ENCODE measurements at places on chromosomes 7 and 10.

GRCh38 chr7:29146057-29146706 is at the start of gene CPVL:
Gene CPVL, minus strand, starts transcription at chr7:29146537. Its CDS starts 25,476 bp downstream, at chr7:29121061.
- DNase-seq = peak; percentile 22

DNA sequence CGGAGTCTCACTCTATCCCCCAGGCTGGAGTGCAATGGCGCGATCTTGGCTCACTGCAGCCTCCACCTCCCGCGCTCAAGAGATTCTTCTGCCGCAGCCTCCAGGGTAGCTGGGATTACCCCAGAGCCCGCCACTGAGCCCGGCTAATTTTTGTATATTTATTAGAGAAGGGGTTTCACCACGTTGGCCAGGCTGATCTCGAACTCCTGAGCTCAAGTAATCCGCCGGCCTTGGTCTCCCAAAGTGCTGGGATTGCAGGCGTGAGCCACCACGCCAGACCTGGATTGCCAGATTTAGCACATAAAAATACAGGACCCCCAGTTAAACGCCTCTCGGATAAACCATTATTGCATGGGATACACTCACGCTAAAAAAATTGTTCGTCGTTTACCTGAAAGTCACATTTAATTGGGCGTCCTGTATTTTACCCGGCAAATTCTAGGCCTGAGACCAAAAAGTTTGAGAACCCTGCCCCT is 375 bp upstream of the GATAD1 start:
- DNase-seq = no peak

GRCh38 chr7:100089458-100090196 is 858 bp downstream of the COPS6 start:
- DNase-seq = no peak

DNA sequence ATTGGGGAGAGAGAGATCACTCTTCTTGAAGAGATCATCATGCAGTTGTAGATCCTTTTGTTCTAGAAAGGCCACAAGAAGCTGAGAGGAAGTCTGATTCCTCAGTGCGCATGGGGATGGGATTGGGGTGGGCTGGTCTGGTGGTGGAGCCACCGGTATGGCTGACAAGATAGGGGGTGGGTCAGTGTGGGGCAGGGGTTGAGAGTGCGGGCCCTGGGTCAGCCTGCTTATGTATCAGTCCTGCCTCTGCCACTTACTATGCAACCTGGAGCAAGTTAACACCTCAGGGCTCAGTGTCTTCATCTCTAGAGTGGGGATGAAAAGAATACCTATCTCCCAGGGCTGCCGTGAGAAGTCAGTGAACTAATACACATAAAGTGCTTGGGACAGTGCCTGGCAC is 8.0 kb downstream of the SMARCD3 start:
- no peak for DNase-seq

DNA sequence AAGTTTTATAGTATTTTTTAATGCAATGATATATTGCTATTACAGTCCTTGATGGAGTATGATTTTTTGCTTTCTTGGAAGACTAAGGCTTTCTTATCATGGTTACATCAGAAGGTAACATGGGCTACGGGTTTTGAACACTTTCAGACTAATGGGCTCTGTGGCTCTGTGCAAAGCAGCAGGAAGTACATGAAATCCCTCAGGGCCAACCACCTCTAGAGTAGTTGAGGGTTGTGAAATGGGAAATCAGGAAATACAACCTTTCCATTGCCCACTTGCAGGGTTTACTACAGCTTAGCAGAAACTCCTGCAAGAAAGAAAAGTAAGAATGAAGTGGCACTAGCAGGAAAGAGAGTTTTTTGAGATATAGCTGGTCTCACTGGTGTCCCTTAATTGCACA is 853.5 kb downstream of the KCNMA1 start:
- no peak for DNase-seq

DNA sequence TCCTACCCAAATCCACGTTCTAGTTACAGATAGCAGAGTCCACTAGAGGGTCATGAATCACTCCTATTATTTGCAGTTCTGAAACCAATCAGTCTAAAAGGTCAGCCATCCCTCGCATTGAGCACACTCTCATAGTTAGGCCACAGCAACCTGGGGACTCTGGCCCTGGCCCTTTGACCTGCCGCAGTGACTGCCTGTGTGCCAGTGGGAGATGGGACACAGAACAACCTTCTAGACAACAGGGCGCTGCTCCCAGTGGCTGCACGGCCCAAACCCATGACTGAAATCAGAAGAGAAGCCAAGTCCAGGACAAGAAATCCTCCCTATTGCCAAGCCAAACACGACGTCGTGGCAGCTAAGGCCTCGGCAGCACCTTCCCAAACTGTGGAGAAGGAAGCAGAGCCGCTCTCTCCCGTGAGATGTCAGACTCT is 158.5 kb downstream of the HERPUD2 start:
- DNase-seq = no peak

DNA sequence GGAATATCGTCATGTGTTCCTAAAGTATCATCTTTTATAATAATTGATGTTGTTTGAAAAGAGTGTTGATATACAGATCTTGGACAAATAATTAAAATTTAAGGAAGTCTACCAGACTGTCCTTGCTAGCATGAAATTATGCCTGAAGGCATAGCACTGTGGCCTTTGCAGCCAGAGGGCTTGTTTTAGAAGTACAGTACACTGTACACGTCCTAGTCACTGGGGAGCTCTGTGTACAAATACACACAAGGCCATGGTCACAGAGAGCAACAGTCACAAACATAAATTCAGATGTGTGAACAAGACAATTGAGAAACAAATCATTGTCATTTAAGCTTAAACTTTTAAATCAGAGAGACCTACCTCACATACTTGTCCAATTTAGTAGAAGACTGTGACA is 133.0 kb downstream of the KIAA1217 start:
- DNase-seq = no peak

DNA sequence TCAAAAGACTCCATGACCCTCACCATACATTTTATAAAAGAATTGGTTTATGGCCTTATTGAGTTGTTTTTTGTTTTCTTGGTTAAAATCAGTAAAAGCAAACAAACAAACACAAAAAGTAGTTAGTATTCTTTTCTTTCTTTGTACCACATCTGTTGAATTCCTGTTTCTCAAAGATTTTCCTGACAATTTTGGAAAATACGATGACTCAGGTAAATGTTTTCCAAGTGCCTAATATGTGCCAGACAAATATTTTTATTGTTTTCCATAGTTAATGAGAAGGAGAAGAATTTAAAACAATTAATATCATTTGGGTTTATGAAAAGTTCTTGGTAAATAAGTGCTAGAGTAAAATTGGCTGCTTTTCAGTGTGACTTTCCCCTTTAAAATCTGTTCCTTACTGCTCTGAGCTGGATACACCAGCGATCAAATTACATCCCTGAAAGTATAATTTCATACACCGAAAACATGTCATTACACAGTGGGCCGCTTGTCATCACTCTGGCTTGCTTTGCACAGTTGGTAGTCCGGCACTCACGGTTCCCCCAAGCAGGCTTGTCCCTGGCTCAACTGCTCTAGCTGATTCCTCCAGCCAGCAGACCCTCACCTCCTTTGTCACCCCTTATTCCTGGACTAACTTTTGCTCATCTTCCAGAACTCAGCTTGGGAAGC is 80.5 kb downstream of the TBXAS1 start:
- peak; percentile 80 for DNase-seq

GRCh38 chr7:24668927-24669635 is 88.2 kb downstream of the GSDME start:
- DNase-seq = no peak

DNA sequence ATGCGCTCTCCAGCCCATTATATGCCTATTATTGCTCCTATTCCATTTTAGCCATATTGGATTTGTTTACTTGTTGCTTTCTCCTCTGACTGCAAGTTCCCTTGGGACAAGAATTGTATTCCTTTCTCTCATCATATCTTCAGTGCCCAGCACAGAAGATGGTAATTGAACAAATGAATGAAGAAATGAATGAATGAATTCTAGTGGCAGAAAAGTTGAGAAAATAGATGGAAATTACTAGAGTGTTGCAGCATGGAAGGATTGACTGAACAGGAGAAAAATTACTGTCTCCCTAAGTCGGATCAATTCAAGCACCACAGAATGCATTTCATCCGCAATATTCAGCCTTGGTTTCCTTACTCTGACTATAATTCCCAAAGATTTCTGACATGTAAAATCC is 1243.2 kb downstream of the SORCS1 start:
- DNase-seq = no peak

DNA sequence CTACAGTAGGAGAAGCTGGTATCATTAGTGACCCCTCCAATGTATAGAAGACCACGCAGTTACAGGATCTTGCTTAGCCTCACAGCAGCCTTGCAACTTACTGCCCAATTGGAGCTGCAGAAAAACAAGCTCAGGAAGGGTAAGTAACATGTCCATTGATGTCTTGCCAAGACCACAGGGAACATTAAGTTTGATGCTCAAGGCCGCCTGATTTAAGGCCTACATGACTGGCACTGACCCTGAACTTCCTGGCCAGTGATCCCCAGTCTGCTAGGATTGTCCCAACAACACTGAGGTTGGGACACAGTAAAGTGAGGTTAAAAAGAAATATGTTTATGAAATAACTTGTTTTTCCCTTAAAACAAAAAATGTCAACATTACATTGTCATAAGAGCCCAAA is 6.8 kb upstream of the GDF2 start:
- no peak for DNase-seq

DNA sequence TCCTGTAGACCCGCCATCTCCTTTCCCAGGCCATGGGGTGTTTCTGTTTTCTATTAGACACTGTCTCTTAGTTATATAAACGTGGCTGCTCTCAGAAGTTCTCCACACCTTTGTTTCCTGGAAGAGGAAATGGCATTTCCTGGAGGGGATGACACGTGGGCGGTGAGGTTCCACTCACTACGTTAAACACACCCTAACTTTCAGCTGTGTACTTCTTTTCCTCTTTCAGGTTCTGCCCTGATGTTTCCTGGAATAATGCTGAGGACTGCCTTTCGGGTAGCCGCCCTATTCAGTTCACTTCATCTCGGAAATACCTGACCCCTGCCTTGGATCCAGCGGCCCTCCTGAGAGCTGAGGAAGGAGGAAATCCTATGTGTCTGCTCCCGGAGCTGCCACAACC is 3.4 kb upstream of the PRKCQ start:
- no peak for DNase-seq

- no peak for DNase-seq
Measured at GRCh38 chr10:50527442-50528043, 96.2 kb downstream of the SGMS1 start.

DNA sequence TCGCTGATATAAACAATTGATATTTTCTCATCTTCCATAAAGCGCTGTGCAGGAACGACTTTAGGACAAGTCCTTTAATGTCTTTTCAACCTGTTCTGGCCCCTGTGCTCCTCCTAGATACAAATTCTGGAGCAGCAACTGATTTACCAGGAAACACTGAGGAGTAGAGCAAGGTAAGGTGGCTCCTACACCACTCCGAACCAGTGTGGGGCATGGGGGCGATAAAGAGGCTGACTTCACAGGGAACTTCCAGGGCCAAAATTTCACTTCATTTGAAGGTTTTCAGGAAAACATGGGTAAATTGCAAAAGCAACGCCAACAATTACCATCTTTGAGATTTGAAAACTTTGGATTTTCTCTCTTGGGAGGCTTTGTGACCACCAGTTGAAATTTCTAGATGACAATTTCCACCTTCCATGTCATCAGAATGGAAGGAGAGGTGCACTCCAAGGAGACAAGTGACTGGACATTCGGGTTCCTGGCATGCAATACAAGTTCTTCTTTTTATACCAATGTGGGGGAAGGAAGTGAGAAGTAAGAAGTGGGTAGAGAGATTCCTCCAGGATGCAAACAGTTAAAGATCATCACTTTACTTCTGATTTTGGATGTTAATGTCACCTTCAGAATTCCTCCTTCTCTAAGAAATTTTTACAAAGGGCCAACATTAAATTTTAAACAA is 118.5 kb downstream of the FAM107B start:
- no peak for DNase-seq

- peak; percentile 16 for DNase-seq
Measured at GRCh38 chr7:133742709-133743538, 384.2 kb upstream of the LRGUK start.

DNA sequence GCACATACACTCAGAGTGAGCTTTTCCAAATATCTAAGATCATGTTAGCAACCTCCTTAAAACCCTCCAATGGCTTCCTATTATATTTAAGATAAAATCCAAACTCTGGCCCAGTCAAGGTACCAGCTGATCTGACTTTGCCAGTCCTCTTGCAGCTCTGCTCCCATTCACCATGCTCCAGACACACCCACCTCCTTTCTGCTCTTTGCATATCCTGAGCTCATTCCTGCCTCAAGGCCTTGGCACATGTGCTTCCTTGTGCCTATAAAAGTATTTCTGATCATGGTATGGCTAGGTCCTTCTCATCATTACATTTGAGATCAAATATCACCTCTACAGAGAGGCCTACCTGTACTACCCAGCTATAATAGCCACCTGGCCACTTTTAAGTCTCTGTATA is 27.5 kb downstream of the XPNPEP1 start:
- no peak for DNase-seq

GRCh38 chr7:101998029-101998905 is 180.8 kb downstream of the CUX1 start:
- DNase-seq = peak; percentile 21

All from lung (tissue), 17 donors.